ENCODE measurements at places on chromosomes 2 and 18. TPM values are rescaled to one million over a fixed set of nuclear protein-coding genes. Genes with fewer than 3 reads are reported as not detected.

The GLI2 gene
- 3.9 TPM for total RNA-seq

The MALL gene
- 0.49 TPM for total RNA-seq

The CD8B2 gene
- not detected for total RNA-seq

GRCh38 chr2:48043131-48043700, 136.9 kb upstream of the FBXO11 start:
- H3K27me3 ChIP-seq: no peaks in the 10 kb centered on the region
- peaks cover 4% of the 10 kb centered on the region for H3K4me1 ChIP-seq
- H3K36me3 ChIP-seq: no peaks in the 10 kb centered on the region
- no peak for DNase-seq
- no peak overlapping the region for H3K4me3 ChIP-seq

DNA sequence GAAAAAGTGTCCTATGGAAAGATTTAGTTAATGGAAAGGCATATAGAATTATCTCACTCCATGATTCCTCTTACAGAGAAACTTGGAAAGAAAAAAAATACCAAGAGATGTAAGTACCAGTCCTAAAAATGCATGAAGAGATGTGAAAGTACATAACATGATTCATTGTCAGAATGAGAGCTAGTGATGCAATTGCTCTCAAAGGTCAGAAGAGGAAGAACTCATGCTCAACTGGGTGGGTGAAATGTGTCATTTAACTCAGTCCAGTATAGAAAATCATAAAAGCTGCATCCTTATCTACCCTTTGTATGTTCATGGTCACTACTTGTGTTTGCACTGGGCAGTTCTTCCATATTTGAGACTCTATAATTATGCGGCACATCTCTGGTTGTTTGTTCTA, 300.0 kb upstream of the PIK3C3 start:
- H3K27me3 ChIP-seq: no peaks in the 10 kb centered on the region
- H3K36me3 ChIP-seq: no peaks in the 10 kb centered on the region
- H3K4me1 ChIP-seq: no peaks in the 10 kb centered on the region
- H3K27ac ChIP-seq: no peak overlapping the region
